H1 (cell line): ENCODE measurements at places on chromosomes 6 and 20. TPM values are rescaled to one million over a fixed set of nuclear protein-coding genes. Genes with fewer than 3 reads are reported as not detected.

GRCh38 chr6:3937438-3937837, 88.3 kb downstream of the FAM50B start:
- no peak for DNase-seq

GRCh38 chr6:151027936-151028838, 162.7 kb downstream of the MTHFD1L start:
- DNase-seq = no peak

GRCh38 chr6:64691064-64691463, 1016.0 kb downstream of the EYS start:
- DNase-seq = no peak

Gene HLA-DRB1
- 7.2 and 7.5 TPM in 2 replicates for polyA plus RNA-seq

DNA sequence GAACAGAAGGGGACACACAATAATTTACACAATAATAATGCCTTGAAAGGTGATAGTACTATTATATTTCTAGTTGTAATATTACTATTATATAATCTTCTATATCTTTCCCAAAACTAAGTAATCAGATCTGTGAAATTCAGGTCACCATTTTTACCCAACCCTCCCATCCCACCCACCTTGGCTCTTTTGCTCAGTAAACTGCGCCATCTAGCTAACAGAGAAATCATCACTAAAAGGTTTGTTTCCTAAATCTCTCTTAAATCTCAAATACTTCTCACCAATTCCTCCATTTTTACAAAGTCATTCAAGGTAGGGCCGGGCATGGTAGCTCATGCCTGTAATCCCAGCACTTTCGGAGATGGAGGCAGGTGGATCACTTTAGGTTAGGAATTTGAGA, 83.4 kb downstream of the CDK19 start:
- DNase-seq = no peak

- DNase-seq = no peak
Observed at GRCh38 chr20:58377766-58378401, 11.1 kb upstream of the VAPB start.

DNA sequence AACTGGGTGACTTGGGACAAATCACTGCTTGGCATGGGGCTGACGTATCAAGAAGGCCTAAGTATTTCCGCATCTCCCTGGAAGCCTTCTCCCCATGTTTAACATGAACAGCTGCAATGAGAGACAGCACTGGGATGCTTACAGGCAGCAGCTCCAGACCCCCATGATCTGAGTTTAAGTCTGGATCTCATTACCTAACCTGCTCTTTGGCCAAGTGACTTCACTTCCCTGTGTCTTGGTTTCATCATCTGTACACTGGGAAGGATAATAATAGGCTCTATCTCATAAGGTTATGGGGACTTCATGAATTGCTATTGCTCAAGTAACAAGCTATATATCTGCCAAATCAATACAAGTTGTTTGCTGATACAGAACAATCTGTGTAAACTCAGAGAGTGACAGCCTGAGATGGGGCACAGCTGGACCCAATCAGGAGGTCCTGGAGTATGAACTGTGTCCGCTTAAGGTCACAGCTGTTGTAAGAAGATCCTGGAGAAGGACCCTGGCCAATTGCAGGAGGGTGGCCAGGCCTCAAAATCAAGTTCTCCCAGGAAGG, 56.0 kb downstream of the TGM2 start:
- DNase-seq = no peak

DNA sequence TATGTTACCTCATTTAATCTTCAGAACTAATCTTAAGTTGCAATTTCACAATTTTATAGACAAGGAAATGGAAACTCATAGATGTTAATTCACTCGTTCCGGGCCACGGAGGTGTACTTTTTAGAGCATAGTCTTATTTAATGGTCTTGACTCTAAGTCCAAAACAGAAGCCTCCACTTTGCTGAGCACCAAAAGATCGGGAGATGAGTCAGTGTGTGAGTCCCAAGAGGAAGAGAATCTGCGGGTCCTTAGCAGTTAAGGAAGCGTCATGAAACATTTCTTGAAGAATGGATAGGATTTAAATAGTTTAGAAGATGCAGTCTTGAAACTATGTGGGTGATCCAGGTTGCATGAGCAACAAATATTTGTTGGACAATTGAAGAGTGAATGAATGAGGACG, 231.8 kb upstream of the QKI start:
- DNase-seq = no peak

Gene MLN
- 0.31 TPM in 1 of 2 replicates, not detected in the other for polyA plus RNA-seq

DNA sequence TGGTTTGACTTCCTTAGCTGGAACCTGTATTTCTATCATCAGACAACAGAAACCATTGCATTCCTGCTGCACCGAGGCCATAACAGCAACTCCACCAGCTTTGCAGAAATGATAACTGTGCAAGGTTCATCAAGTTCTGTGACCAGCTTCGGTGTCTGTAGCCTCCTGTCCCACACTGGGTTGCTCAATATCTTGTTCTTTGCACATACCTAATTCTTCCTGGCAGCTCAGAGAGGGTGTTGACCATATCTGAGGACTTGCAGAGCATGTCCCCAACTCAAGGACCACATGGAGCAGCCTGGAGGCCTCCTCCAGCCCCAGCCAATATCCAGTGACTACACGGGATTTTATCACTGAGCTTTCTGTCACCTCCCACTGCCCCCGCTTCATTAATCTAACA, 59.3 kb upstream of the SCAF8 start:
- no peak for DNase-seq

DNA sequence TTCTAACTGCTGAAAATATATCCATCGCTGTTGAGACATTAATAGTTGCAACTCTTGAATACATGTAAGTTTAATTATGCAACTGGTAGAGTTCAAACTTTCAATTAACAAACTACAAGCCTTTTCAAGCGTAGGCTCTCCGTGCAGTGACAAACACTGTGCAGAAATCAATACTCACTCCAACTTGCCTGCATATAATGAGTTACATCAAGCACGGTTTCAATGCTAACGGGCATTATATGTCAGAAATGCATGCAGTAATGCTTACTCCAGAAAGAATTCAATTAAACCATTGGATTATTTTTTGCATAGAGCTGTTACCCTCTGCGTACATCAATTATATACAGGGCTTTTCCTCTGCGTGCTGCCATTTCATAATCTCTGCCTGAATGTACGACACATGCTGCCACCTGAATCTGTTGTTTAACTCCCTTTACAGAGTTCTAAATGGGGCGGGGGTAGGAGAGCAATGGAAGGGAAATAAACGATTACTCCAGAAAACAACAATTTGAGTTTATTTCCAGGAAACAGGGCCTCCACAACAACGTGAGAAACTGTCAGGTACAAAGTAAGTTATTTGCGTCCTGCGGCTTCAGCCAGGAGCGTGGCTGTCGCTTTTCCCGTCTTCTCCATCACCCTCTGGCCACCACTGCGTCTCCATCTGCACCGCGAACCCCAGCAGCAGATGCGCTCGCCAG, 1.8 kb downstream of the PTPRK start:
- DNase-seq = no peak

GRCh38 chr6:111105578-111105977, 18.3 kb downstream of the SLC16A10 start:
- no peak for DNase-seq

Gene OOEP
- polyA plus RNA-seq = 0.20 and 0.55 TPM in 2 replicates

- no peak for DNase-seq
Observed at GRCh38 chr6:157760589-157761330, 62.3 kb upstream of the SNX9 start.

- no peak for DNase-seq
Observed at GRCh38 chr20:33164763-33165095, 3.2 kb upstream of the BPIFA2 start.

- no peak for DNase-seq
Observed at GRCh38 chr20:9330151-9330550, 184.2 kb upstream of the LAMP5 start.

GRCh38 chr20:41650231-41650948, 32.2 kb upstream of the CHD6 start:
- no peak for DNase-seq

Gene PBOV1
- polyA plus RNA-seq = not detected in 2 replicates

Gene IL17F
- 0.08 TPM in 1 of 2 replicates, not detected in the other for polyA plus RNA-seq

DNA sequence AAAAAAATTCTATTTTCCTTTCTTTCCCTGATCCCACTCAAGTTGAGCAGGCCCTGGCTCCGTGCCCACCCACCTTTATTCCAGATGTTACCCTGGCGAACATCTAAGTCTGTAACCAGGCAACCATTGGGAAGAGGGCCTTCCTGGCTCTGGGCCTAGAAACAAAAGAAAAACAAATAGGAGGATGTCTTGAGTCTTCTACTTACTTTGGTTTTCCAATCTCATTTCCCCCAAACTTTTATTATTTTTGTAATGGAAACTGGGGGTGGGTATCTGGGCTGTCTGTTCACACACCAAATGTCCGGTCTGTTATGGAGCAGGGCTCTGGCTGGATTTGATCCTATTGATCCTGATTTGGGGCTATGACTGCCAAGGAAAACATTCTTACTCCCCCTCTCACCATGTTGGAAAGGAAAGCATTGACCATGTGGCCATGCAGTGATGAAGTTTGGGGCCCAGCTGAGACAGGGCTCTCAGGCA, 744.1 kb downstream of the DHX35 start:
- DNase-seq = no peak

DNA sequence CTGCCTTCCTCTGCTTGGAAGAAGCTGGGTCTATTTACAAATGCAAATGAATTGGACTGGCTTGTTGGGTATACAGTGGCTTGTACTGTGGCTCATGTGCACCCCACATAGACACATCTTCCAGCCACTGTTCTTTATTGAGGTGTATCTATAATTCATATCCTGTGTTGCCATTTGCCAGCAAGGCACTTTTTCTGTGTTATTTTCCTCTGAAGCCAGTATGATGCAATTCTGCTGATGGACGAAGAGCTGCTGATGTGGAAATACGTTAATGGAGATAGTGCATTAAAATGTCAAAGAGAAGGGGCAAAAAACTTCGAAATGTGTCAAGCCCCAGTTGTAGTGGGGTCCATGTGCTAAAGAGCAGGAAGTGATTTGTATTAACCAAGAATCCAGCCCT, 167.5 kb downstream of the TMEM242 start:
- no peak for DNase-seq

Gene CLIC5
- 0.12 and 0.24 TPM in 2 replicates for polyA plus RNA-seq

Gene RSPO4
- polyA plus RNA-seq = 3.4 and 5.9 TPM in 2 replicates

Gene ZFP57
- polyA plus RNA-seq = 0.85 and 1.0 TPM in 2 replicates

DNA sequence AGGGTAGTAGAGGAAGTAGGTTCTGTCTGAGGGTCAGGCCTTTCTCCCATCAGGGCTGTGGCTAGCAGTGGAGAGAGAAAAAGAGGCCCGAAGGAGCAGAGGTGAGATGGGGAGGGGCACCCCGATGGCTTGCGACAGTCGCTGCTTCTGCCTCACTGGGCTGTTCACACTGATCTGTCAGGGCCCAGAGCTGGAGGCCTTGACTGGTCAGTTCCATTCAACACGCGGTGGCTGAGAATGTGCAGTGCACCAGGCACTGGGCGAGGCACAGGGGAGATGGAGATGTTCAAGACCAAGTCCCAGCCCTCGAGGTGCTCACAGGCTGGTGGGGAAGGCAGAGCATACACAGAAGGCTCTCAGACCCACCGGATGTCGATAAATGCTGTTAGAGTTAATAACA, 21.4 kb downstream of the SLC12A5 start:
- DNase-seq = no peak

GRCh38 chr6:109441069-109441816, 719 bp downstream of the SMPD2 start:
- no peak for DNase-seq

DNA sequence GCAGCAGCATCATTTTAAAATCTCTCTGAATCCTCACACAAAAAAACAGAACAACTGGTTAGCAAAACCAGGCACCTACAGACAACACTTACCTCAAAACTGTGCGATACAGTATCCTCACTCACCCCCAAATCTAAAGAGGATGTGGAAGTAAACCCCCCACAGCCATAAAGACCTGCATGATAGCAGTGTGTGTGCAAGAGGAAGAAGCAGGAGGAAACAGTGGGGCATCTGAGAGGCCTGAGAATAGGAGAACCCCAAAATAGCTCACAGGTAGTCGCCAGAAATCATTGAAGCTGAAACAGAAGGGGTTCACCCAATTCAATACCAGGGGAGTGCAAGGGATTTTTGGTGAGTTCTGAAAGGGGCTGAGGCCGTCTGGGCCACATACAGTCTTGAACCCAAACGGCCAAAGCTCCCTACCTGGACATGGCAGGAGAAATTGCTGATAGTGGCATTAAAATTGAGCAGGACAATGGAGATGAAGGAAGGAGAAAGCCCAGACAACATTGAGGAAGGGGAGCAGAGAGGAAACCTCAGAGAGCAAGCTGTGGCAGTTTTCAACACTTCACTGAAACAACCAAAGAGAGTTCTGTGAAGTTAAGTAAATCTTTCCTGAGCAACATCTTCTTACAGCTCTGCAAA, 129.7 kb downstream of the FIG4 start:
- DNase-seq = no peak

DNA sequence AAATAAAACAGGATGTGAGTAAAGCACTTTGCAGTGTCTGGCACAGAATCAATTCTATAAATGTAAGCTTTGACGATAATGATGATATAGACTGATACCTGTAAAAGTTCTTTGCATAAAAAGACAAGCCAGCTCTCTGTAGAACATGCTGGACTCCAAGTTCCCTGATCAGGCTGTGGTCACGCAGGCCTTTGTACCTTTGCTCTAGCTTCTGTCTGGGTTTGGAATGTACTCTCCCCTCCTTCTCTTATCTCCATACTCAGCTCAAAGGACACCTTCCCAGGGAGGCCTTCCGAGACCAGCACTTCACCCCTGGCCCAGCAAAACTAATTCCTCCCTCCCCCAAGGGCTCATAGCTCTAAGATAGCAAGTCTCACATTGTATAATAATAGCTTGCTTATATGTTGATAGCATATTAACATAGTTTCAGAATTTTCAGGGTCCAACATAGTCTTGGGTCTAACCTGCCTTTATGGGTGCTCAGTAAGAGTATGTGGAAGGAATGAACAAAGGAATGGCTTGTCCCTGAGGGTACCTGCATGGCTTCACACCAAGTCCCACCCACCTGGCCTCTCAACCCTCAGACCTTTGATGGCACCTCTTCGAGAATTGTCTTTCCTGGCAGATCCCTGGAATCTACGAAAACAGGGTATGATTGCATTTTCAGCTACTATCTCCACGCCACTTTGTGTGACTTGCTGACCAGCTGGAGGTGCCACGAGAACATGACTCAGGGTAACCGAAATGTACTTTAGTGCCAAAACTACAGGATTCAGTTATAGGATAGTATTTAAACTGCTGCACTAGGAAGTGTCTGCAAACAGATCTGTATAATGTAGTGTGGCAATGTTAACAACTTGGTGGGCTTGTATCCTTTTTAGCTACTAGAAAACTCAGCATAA, 41.7 kb upstream of the PIM1 start:
- DNase-seq = no peak

Gene C6orf52
- 1.5 and 3.1 TPM in 2 replicates for polyA plus RNA-seq

DNA sequence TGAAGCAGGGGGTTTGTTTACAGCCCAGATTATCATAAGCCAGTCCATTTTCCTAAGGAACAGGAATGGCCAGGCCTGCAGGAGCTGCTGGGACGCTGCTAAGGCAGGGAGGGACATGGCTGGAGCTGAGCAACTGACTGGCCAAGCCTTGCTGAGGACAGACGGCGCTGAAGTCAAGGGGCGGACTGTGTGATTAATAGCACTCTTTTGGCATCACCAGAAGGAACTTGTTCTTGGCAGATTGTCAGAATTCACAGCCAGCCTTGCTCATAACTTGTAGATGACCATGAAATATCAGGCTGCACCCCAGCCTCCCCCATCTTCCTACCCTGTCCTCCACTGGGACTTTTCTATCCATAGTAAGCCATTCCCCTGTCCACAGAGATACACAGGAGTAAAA, 218.8 kb upstream of the RNF24 start:
- no peak for DNase-seq
